ENCODE measurements at places on chromosomes 6 and 20.

DNA sequence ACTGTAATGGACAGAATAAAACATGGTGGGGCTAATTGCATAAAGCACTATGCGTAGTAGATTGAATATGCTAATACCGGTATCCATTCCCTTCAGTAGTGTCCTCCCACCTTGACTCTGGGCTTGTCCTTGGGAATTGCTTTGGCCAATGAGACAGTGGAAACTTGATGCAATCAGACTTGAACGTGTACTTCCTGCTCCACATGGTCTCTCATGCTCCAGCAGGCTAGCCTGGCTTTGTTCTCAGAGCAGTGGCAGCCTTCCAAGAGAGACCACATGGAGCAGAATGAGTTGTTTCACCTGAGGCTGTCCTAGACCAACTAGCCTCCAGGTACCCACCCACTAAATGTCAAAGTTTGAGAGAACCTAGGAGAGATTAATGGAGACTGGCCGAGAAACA is 37.0 kb upstream of the BTBD3 start:
- no peak for DNase-seq

DNA sequence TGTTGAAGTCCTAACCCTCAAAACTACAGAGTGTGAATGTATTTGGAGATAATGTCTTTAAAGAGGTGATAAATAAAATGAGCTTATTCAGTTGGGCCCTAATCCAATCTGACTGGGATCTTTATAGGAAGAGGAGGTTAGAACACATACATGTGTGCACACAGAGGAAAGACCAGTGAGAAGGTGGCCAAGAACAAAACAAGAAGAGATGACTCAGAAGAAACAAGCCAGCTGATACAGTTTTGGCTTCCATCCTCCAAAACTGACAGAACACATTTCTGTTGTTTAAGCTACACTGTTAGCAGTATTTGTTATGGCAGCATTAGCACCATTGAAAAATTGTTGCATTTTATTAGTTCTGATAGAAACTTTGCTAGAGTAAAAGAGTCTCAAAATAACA is 609.3 kb upstream of the IMPG1 start:
- DNase-seq = no peak

GRCh38 chr6:35552285-35552917 is 39.7 kb upstream of the TULP1 start:
- no peak for DNase-seq

- DNase-seq = no peak
Observed at GRCh38 chr20:36253036-36253435, 16.8 kb downstream of the AAR2 start.

DNA sequence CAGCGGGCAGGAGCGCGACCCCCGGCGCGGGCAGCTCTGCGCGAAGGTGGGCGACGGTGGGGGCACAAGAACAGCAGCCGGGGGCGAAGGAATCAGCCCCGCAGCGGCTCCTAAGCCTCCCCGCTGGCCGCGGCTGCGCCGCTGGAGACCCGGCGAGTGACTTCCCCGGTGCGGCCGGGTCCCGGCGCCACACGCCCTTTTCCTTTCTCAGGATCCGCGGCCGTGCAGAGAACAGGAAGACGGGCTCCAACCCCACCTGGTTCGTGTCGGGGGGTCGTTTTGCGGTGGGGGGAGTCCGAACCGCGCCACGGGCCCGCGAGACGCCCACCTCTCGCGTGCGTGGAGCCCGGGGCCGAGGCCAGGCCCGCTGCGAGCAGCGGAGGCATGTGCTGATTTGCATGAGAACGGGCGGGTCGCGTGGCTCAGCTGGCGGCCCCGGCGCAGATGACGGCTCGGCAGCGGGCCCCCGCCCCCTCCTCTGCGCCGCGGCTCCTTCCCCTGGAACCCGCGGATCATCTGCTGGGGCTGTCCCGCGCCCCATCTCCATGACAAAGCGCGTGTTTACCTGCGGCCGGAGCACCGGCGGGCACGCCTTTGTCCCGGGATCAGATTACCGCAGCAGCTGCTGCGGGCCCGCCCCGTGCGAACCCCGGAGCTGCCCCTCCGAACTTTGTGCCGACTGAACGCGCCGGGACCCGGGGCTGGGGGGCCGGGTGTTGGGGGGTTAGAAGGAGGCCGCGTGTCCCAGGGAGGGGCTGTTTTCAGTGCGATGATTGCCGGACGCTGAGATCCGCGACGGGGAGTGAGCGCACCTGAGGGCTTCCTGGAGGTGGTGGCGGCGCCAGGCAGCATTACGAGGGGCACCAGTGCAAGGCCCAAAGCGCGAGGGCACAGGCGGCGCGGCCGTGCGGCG is 4.9 kb upstream of the DLL1 start:
- no peak for DNase-seq
